HCEC 1CT (cell line): ENCODE measurements at places on chromosomes 12 and 14.

DNA sequence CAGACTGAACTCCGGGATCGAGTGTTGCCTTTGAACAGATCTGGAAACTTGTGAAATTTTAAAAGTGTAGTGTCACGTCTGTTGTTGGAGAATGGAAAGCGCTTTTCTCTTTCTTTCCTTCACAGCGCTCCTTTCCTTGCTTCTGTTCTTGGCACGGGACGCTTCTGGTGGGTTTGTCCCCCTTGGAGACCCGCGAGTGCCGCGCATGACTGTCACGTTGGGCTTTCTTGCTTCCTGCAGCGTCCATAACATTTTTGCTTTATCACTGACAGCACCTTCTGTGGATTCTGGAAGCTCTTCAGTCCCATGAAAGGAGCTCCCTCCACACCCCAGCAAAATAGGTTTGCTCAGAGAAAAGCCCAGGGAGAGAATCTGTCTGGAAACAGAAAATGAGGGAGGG is 193.0 kb upstream of the TMEM132C start:
- DNase-seq, result no peak

DNA sequence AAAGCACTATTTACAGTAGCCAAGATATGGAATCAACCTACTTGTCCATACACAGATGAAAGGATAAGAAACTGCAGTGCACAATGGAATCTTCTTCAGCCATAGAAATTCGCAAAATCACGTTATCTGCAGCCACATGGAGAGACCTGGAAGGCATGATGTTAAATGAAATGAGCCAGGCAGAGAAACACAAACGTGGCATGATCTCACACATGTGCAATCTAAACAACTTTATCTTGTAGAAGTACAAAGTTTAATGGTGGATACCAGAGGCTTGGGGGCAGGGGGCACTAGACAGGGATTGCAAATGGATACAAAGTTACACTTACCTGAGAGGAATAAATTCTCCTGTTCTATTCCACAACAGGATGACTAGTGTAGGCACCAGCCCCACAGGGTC is 24.1 kb downstream of the ASCL4 start:
- DNase-seq, result no peak

DNA sequence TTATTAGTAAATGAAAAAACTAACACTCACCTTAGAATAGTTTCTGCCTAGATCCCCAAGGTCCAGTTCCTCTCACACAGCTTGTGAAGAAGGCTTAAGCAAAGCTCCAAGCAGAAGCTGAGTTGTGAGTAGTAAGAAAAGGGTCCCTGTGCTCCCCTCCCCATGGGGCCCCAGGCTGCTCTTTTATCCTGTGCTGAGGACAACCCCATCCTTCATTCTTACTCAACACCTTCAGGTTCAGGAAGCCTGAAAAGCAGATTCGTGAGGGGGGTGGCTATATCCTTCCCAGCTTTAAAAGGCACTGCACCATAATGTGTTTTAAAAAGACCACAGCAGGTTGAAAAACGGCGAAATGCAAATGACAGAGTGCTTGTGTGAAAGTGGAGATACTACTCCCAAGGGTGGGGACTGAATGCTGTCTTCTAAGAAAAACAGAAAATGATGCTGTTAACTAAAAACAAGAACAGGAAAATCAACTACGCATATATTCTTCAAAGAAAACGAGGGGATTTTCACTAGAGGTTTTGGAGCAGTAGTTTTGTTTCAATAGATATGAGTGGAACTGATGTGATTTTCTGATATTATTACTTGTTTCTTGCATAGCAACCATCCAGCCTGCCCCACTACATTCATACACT is 182.7 kb downstream of the KTN1 start:
- DNase-seq, result no peak

DNA sequence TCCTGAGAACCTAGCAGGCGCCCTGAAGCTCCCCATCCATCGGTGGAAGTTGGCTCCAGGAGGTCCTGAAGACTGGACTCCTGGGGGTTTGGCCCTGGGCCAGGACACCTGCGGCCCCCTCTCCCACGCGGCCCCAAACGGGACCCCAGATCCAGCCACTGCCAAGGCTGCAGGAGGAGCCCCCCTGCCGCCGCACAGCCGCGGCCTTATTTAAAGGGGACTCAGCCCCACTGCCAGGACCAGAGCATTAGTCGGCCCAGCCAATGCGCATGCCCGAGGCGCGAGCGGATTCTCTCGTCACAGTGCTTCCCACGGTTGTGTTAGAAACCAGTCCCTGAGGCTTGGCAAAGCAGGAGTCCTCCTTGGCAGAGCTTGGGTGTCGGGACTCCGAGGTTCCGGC is 775.2 kb upstream of the ALG10B start:
- no peak for DNase-seq

- no peak for DNase-seq
These were observed 14.6 kb upstream of the PITPNM2 start for GRCh38 chr12:123165537-123165936.

DNA sequence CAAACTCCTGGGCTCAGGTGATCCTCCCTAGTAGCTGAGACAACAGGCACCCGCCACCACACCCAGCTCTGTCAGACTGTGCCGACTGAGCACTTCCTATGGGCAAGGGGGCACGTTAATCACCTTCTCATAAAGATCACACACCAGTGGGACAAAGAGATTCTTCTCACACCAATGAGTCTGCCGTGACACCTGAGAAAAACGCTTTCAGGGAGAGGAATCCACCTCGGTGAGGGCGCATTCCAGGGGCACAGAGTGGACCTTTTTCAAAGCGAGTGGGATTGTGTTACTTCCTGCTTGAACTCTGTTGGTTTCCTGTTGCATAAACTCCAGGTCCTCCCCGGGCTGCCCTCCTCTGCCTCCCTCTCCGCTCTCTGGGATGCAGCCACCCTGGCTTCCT is 17.5 kb upstream of the SCARB1 start:
- no peak for DNase-seq

DNA sequence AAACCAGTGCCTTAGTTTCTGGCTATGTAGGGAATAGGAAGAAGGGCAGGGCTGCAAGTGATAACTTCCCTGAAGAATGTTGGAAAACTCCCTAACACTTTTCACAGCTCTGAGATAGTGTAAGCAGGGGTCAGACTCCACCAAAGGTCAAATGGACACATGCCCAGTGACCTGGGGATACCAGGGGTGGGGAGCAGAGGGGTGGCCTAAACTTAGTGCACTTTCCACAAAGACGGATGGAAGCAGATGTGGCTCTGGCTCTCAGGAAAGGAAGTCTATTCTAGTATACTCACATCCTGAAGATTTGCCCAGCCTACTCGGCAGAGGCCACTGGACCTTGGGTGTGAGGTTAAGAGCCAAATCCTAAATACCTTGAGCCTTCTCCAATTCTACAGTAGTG is 285.8 kb downstream of the NUAK1 start:
- no peak for DNase-seq

DNA sequence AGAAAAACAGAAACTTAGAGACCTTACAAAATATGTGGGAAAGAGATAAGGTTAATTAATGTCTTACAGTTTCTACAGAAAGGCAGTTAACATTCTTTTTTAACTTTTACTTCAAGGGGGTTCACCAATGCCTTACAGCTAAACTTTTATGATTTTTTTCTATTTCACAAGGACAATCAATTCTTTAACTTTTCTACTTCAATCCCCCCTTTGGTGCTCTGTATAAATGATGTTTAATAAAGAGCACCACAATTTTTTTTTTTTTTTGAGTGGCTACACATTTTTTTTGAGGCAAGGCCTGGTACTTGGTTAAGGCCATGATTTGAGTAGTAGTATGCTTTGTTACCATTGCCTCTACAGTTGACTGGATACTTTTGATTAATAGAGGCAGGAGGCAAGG is 279.6 kb downstream of the PRKD1 start:
- DNase-seq, result no peak

- no peak for DNase-seq
These were observed 40.8 kb downstream of the CCDC60 start for GRCh38 chr12:119375075-119375882.

DNA sequence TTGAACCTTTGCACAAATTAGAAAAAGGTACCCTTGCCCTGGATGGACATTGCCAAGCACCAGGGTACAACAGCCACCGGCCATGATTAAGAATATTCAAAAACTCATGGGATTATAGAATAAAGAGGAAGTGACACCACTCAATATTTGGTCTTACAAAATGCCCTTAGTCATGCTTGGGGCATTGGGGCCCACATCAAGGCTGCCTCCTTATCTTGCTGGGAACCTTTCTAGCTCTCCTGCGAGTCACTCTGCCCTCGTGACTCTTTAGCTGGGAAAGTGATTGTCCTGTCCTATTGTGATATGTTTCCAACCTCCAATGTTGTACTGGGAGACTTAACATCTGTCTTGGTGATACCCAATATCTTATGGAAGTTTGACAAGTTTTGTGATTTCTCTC is 57.8 kb downstream of the GTF2A1 start:
- peak; percentile 18 for DNase-seq

DNA sequence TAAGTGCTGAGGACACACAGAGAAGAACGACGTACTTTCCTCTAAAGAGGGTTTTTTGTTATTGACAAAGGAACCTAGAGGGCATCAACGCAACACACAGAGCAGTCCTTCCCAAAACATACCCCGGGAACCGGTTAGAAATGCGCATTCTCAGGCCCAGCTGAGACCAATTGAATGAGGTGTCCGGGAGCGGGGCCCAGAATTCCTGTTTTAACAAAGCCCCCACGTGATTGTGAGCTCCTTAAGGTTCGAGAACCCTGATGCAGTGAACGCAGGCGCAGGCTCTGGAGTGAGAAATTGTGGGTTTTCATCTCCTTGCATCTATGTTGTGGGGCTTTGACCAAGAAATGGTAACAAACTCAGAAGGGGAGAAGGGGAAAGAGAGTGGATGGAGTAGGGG is 51.0 kb upstream of the TBX3 start:
- DNase-seq, result no peak

GRCh38 chr12:64665514-64665913 is 55.2 kb downstream of the RASSF3 start:
- no peak for DNase-seq

DNA sequence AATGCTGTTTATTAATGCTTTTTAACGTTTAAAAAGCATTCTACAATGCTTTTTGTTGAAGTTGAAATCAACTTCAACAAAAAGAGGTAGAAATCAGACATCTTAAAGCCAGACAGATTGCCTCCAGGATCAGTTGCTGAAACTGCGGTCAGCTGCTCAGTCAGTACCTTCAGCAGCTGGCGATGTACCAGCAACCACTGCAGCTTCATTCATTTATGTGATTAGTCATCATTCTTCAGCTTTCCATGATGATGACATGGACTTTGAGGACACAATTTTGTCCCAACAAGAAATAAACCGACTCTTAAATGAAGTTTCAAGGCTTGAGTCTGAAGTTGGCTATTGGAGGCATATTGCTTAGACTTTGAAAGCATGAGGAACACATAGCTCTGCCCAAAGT is 31.5 kb upstream of the NUAK1 start:
- DNase-seq, result peak; percentile 9

DNA sequence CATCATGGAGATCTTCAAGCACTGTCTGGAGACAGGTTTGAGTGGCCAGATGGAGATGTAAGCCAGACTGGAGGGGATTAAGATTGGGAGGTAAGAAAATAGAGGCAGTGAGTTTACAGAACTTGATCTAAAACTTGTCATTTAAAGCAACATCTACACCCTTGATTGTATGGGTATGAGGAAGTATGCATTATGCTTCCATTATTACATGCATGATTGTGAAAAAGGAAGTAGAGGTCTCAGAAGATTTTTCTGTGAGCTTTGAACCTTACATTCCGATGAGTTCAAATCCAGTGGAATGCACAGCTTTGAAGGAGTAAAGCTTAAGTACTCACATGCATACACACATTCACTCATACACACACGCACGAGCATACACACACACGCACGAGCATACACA is 550.8 kb downstream of the MED13L start:
- no peak for DNase-seq

GRCh38 chr12:11071414-11071813 is 9.3 kb upstream of the TAS2R46 start:
- DNase-seq, result no peak

GRCh38 chr12:117590386-117590785 is 229.0 kb upstream of the NOS1 start:
- no peak for DNase-seq

DNA sequence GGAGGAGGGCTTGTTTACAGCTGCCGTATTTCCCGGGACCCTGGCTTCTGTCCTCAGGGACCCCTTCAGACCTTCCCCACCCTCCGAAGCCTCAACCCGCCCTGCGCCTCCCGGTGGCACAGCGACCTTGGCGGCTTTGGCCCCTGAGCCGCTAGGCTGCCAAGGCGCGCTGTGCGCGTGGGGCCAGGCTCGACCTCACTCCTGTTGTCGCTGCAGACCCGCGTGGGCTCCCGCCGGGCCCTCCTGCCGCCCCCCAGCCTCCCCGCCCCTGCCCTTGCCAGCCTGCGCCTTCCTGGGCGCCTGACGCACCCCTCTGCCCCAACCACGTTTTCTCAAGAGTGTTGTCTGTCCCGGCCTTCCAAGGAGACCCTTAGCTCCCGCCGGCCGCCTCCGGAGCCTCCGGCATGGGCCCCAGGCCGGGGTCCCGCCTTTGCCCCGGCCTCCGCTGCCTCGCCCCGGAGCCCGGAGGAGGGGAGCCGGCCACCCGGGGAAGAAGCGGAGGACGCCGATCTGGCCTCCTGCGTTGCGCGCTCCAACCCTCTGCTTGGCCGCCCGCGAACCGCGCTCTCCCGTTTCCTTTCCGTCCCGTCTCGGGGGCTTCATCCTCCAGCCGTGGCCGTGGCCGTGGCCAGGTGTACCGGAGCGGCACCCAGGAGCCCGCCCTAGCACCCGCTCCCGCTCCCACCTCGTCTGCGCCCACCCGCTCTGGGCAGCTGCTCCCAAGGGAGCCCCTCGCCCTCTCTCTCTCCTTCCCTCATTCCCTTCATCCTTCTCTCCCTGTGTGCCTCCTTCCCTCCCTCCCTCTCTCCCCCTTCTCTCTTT is 19.9 kb downstream of the PPP2R5C start:
- DNase-seq, result peak; percentile 43

DNA sequence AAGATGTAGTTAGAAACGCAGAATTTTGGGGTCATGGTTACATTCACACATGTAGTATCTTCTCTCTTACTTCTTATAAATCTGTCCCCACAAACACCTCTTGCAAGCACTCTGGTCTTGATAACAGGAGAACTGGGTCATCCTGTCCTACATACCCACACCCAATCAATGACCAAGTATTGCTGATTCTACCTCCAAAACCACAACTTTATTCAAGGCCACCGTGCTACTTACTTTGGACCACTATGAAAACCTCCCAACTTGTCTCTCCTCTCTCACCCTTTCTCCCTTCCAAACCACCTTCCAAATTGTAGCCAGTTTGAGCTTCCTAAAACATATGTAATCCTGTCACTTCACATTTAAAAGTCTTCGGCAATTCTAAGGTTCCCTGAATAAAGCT is 5.4 kb downstream of the SERPINA11 start:
- DNase-seq, result no peak

GRCh38 chr14:93953263-93953662 is 23.1 kb downstream of the ASB2 start:
- DNase-seq, result no peak

GRCh38 chr12:49369411-49370145 is 2.3 kb downstream of the SPATS2 start:
- peak; percentile 59 for DNase-seq
